Colonic mucosa (tissue), 4 donors: ENCODE measurements at places on chromosomes 12 and 14. TPM values are rescaled to one million over a fixed set of nuclear protein-coding genes. Genes with fewer than 3 reads are reported as not detected.

DNA sequence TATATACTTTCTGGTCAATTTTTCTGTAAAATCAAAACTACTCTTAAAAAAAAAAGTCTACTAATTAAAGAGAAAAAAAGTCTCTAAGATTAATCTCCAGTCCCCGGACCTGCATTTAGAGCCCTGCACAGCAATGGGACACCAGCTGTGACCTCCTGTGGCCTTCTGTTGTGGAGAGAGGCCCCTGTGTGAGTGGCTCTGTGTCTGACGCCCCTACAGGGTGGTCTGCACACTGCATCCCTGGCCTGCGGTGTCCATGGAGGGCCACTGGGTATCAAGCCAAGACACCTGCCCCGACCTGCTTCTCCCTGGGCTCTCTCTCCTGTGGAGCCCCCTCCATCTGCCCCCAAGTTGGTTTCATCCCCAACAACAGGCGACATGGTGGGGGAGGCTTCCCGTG lies 248.0 kb upstream of the DIO3 start:
- no peak overlapping the region for H3K27ac ChIP-seq
- no peaks in the 10 kb centered on the region for H3K36me3 ChIP-seq
- no peaks in the 10 kb centered on the region for H3K27me3 ChIP-seq
- no peak for DNase-seq

FAM161B gene
- total RNA-seq = 3.0 TPM

DNA sequence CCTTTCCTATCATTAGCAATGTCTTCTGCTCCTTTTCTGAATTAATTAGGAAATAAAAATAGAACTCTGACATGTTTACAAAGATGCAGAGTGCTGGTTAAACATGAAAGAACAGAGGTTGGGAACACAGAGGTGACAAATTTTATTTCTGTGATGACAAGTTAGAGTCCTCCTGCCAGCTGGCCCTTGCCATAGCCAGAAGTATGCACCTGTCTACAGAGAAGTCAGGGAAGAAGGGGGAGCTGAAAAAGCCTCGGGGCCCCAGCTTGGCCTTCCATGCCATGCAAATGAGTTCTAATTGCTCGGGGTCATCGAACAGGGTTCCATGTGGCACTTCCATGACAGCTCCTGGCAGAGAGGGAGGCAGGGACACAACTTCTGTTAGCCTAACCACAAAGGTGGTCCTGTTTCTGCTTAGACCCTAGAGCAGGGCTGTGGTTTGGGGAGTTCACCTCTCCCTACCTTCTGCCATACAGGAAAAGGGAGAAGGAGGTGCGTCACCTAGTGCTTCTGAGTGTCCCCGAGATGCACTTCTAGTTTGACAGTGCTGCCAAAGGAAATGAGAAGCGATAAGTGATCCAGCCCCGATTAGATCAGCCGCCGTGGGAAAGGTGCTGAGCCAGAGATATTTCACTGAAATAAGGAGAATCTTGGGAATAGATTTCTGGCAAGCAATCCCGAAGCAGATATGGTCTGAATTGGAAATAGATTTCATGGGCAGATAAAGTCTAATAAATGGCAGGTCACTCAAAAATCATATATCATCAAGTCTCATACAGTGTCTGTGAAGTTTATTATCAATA lies 155.8 kb upstream of the FOXN3 start:
- no peak overlapping the region for H3K4me3 ChIP-seq
- H3K27ac ChIP-seq = no peak overlapping the region
- no peaks in the 10 kb centered on the region for H3K27me3 ChIP-seq
- H3K4me1 ChIP-seq = no peaks in the 10 kb centered on the region

GRCh38 chr12:50936821-50937530 lies 15.4 kb upstream of the HIGD1C start:
- no peak for DNase-seq
- H3K36me3 ChIP-seq = no peaks in the 10 kb centered on the region
- no peak overlapping the region for H3K27ac ChIP-seq
- peaks cover 10% of the 10 kb centered on the region for H3K4me1 ChIP-seq
- no peaks in the 10 kb centered on the region for H3K27me3 ChIP-seq

GRCh38 chr12:55850893-55851292 lies 8.2 kb upstream of the MMP19 start:
- H3K4me3 ChIP-seq = no peak overlapping the region
- no peak for DNase-seq
- H3K27me3 ChIP-seq = no peaks in the 10 kb centered on the region
- no peaks in the 10 kb centered on the region for H3K4me1 ChIP-seq
- no peak overlapping the region for H3K27ac ChIP-seq
- no peaks in the 10 kb centered on the region for H3K36me3 ChIP-seq

GRCh38 chr14:23646648-23647549 lies 10.7 kb downstream of the DHRS2 start:
- H3K4me3 ChIP-seq = no peak overlapping the region
- no peaks in the 10 kb centered on the region for H3K4me1 ChIP-seq
- H3K36me3 ChIP-seq = no peaks in the 10 kb centered on the region

DNA sequence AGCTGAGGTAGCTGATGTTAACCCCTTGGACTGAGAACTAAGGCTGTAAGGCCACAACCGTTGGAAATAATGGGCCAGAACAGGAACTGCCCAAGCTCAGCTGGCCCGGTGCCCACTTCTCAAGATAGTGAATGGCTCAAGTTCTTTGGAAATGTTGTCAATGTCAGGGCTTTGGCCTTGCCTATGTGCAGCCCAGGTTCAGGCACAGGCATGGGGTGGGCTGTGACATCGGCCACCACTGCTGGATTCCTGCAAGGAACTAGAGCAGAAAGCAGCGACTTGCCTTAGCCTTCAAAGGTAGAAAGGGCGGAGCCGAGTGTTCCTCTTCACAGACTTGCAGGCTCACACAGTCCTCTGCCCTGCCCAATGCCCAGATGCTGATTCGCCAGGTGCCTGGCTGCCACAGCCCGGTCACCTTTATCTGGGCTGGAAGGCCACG lies 291.2 kb downstream of the ZFP36L1 start:
- no peak for DNase-seq
- H3K4me1 ChIP-seq = no peaks in the 10 kb centered on the region
- H3K27ac ChIP-seq = no peak overlapping the region
- no peak overlapping the region for H3K4me3 ChIP-seq
- no peaks in the 10 kb centered on the region for H3K36me3 ChIP-seq
- H3K27me3 ChIP-seq = no peaks in the 10 kb centered on the region

- H3K4me3 ChIP-seq = no peak overlapping the region
- no peaks in the 10 kb centered on the region for H3K36me3 ChIP-seq
- H3K27me3 ChIP-seq = no peaks in the 10 kb centered on the region
- DNase-seq = no peak
- H3K4me1 ChIP-seq = no peaks in the 10 kb centered on the region
Observed at GRCh38 chr14:47526591-47527244, 148.7 kb downstream of the MDGA2 start.

- no peaks in the 10 kb centered on the region for H3K36me3 ChIP-seq
- no peak for DNase-seq
- no peak overlapping the region for H3K4me3 ChIP-seq
- H3K27ac ChIP-seq = no peak overlapping the region
Observed at GRCh38 chr14:103008768-103009357, 48.5 kb downstream of the CDC42BPB start.

DNA sequence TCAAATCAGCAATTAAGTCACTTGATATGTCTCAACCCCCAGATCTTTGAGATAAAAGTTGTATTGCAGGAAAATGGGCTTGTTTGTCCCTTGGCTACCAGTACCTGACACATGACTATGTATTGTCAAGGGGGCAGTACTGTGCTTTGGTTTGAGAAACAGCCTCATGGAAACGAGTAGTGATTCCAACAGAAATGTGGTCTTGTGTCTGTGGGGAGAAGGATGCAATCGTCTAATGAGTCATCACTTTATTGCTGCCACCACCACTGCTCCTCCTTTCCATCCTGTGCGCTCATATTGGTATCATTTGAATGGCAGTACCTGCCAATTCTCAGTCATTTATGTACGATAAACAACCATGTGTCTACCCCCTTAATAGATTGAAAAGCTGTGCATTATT lies 72.8 kb upstream of the ARHGAP5 start:
- no peaks in the 10 kb centered on the region for H3K4me1 ChIP-seq
- no peaks in the 10 kb centered on the region for H3K27me3 ChIP-seq
- no peak overlapping the region for H3K27ac ChIP-seq
- DNase-seq = no peak
- no peaks in the 10 kb centered on the region for H3K36me3 ChIP-seq
- no peak overlapping the region for H3K4me3 ChIP-seq

GRCh38 chr14:26414926-26415325 lies 182.9 kb downstream of the NOVA1 start:
- H3K4me3 ChIP-seq = no peak overlapping the region
- DNase-seq = no peak
- H3K27me3 ChIP-seq = no peaks in the 10 kb centered on the region
- H3K4me1 ChIP-seq = no peaks in the 10 kb centered on the region
- no peak overlapping the region for H3K27ac ChIP-seq
- no peaks in the 10 kb centered on the region for H3K36me3 ChIP-seq

- no peaks in the 10 kb centered on the region for H3K27me3 ChIP-seq
- H3K4me3 ChIP-seq = no peak overlapping the region
- H3K4me1 ChIP-seq = no peaks in the 10 kb centered on the region
- no peak overlapping the region for H3K27ac ChIP-seq
- no peak for DNase-seq
- no peaks in the 10 kb centered on the region for H3K36me3 ChIP-seq
Observed at GRCh38 chr12:43294916-43295315, 257.1 kb downstream of the ADAMTS20 start.
